ENCODE measurements at places on chromosomes 5 and 9.

DNA sequence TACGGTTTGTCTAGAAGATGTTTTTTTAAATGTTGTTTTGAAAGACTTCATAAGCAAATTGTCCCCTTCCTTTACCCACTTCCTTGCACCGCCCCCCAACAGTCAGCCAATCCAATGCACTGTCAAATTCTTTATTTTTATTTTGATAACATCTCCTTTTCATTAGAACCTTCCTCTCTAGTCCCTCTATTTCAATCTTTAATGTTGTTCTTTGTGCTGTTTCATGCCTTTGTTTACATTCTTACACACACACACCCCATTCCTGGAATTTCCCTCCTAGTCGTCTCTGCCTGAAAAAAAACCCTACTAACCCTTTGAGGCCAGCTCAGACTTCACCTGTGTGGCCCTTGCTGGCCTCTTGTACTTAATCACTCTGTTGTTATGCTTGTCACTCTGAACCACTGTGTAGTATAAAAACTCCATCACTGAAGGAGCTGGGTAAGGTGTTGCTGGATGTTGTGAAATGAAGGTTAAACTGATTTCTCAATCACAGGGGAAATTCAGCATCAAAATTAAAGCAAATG lies 133.4 kb downstream of the UGCG start:
- DNase-seq, result no peak

DNA sequence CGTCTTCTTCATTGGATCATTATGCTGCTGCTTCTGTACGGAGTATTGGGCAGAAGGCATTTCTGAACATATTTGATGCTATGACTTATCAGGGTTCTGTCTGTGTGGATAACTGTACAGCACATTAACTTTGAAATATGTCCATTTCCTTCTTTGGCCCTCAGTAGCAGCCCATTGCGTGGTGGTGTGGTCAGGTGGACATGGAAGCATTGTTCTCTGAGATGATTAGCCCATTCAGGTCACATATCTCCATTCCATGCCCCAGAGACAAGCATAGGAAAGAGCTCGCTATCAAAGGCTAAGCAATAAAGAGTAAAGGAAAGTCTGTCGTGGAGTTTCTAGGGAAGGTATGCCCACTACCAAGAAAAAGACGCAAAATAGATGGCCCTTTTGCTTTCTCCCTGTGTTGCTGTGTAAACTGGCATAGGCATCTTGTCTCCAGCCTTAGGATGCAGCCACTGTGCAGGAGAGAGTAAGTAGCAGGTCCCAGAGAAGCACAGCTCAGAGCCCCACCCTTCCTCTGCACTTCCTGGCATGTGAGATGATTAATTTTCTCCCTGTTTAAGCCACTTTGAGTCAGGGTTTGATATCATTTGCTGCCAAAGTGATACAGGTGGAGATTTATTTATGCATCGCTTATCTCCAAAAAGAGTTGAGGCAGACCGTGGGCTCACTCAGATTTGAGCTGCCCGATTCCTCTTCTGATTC lies 221.9 kb downstream of the PDZD2 start:
- DNase-seq, result no peak

DNA sequence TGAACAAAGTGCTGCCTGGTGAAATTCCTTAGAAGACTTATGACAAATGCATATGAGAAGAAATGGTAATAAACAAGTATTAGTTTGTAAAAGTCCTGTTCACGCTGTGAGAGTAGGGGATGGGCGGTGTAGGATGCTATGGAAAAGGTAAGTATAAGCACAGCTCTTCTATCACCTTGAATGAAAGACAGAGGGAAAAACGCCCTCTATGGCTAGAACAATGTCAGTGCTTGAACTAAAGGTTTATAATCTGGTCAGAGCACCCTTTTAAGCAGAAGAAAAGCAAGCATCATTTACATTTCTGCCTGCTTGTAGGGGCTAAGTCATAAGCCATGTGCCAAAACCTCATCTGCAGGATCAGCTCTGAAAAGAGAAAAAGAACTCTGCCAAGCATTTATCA lies 115.2 kb downstream of the LHFPL2 start:
- DNase-seq, result no peak

GRCh38 chr5:96745844-96746531 lies 61.8 kb downstream of the ERAP1 start:
- DNase-seq, result no peak

DNA sequence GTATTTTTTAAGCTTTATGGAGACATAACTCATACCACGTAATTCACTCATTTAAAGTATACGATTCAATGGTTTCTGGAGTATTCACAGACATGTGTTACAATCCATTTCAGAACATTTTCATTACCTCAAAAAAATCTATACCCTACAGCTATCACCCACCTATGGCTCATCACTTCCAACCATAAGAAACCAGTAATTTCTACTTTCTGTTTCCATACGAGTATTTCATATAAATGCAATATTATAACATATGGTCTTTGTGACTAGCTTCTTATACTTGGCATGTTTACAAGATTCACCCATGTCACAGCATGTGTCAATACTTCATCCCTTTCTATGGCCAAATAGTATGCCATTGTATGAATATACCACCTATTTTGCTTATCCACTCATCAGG lies 18.8 kb downstream of the UBQLN1 start:
- no peak for DNase-seq

- DNase-seq, result no peak
These were observed 133.4 kb upstream of the OTULINL start for GRCh38 chr5:14447958-14448911.

DNA sequence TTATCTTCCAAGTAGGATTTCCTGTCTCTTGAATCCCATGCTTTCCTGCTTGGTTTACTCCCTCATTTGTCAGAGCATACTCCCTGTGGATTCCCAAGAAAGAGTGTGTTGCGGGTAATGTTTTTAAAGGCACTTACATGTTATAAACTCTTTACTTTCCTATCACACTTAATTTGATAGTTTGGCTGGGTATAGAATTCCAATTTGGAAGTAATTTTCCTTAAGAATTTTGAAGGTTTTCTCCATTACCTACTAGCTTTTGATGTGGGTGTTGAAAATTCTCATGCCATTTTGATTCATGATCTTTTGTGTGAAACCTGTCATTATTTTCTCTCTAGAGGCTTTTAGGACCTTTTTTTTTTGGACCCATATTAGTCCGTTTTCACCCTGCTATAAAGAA lies 47.2 kb upstream of the PITX1 start:
- DNase-seq, result no peak

GRCh38 chr9:113216406-113216805 lies 4.7 kb downstream of the FKBP15 start:
- DNase-seq, result no peak

GRCh38 chr5:10626473-10627013 lies 62.7 kb downstream of the ANKRD33B start:
- no peak for DNase-seq

- no peak for DNase-seq
These were observed 44.5 kb upstream of the ANGPTL2 start for GRCh38 chr9:127166651-127167524.

DNA sequence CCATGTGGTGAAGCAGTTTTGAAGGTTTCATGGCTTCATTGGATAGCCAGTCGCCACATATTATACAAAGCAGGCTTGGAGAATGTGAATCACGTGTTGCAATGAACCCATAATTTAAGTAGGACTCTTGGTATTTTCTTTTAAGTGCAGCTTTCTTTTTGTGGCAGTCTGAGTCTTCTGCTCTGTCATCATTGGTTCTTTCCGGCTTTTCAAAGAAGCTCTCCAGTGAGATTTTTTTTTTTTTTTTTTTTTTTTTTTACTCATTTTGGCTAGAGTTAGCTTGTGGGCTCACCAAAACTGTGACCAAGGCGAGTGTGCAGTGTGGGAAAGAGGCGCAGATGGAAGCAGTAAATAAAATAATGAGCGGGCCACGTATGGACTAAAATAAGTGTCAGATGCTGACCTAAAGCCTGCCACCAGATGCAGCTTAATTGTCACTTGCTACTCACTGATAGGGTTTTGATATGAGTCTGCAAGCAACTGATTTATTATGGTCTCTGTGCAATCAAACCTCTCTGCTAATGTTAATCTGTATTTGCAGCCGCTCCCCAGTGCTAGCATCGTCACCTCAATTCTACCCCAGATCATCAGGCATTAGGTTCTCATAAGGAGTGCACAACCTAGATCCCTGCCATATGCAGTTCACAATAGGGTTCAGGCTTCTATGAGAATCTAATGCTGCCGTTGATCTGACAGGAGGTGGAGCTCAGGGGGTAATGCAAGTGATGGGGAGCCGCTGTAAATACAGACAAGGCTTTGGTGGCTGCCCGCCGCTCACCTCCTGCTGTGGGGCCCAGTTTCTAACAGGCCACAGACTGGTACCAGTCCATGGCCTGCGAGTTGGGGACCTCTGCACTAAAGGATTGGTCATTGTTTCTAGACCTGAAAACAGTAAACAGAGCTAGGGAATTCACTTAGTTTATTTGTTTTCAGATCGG lies 45.5 kb upstream of the LARP1 start:
- DNase-seq, result no peak

DNA sequence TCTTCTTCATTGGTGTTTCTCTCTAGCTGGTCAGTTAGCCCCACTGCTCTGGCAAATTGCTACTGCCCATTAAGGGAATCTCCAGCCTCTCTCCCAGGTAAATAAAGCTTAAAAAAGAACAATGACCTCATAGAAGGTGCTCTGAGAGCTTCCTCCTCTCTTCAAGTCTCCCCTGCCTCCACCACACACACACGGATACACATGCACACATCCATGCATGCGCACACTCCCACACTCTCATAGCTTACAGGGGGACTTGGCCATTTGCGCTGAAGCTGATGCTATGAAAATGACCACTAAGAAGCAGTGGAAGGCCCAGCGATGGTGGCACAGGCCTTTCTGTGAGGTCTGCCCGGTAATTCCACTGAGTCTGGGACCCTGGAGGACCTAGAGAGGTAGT lies 250.9 kb downstream of the AOPEP start:
- no peak for DNase-seq

- DNase-seq, result no peak
These were observed 255.9 kb upstream of the ADRA1B start for GRCh38 chr5:159660401-159660800.

GRCh38 chr5:169125571-169125970 lies 175.4 kb downstream of the SLIT3 start:
- DNase-seq, result no peak

- DNase-seq, result no peak
These were observed 615.0 kb upstream of the RIOK2 start for GRCh38 chr5:97797994-97798451.

GRCh38 chr9:131781069-131781468 lies 41.2 kb upstream of the RAPGEF1 start:
- no peak for DNase-seq

DNA sequence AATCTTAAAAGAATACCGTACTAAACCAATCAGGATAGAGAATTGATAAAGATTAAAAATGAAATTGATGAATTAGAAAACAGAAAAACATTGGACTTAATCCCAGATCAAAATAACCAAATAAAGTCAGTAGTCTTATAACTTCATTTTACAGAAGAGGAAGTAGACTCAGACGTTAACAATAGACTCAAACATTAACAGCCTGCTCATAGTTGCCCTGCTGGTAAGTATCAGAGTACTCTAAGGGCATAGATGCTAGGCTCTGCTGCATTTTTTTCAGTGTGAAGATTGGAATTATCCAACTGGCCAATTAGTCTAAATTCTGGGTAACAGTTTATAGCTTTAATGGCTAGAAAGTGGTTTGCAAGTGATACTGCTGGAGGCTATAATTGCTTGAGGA lies 42.9 kb downstream of the ADGRV1 start:
- DNase-seq, result no peak

- DNase-seq, result no peak
These were observed 2.1 kb upstream of the NFIB start for GRCh38 chr9:14315875-14316601.

DNA sequence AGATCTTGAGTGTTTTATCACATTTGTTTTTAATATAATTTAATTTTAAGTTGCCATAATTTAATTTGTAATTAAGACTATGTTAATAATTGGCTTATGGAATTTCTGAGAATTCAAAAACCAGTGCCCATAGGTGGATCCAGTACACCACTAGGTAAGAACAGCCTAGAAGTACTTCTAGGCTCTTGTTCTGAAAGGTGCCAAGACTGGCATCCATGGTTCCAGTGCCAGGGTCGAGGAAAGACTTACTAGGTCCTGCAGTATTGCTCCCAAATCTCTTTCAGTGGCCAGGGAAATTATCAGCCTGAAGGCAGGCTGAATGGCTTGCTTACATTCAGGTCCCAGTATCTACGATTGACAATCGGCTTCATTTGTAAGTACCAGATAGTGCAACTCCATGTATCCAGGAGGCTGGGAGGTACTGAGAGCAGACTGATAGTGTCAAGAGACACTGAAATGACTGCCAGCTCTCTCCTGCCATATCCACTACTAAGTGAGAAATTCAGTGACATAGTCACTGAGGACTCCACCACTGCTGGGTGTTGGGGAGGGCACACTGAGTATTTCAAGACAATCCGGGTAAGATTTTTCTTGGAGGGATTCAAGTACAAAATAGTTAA lies 159.2 kb upstream of the CCDC152 start:
- DNase-seq, result no peak

- DNase-seq, result no peak
These were observed 59.4 kb upstream of the BASP1 start for GRCh38 chr5:17157916-17158529.

GRCh38 chr9:121268851-121269641 lies 1.1 kb downstream of the GSN start:
- DNase-seq, result no peak

DNA sequence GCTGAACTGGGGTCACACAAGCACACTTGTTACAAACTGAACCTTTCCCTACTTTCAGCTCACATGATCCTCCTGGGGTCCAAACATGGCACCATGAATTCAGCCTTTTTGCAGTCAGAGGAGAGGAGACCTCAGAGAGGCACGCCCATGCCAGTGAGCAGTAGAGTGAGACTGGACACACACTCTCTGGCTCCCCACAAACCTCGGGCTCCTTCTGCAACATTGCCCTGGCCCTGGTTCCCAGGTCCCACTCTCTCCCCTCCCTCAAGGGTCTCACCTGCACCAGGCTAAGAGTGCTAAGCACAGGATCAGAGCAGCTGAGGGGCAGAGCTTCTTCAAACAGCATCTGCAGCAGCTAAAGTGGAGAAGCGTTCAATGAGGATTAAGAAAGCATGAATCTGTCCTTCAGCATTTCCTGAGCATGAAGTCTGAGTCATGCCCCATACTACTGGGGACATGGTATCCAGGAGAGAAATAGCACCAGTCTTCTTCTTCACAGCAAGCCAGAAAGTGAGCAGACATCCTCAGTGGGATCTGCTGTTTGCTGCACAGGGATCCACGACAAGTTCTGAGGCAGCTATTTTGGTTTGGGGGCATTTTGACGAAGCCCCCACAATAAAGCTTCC lies 27.2 kb downstream of the SLC35A4 start:
- no peak for DNase-seq

DNA sequence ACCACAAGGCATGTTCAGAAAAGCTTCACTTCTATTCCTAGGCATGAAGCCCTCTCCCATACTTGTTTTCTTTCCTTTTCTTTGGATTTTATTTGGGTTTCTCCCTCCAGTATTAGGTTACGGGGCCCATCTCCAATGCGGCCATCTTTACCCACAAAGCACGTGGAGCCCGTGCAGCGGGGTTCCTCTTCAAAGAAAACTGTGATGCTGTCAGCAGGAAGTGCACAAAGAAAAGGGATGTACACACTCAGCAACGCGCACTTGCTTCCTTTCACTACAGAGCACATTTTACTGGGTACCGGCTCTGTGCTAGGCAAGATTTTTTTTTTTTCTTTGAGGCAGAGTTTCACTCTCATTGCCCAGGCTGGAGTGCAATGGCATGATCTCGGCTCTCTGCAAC lies 106.6 kb downstream of the COL23A1 start:
- peak; percentile 14 for DNase-seq
